ENCODE measurements at places on chromosomes 11 and 22.

- DNase-seq, result no peak
Observed at GRCh38 chr22:45341498-45341897, 31.8 kb downstream of the FAM118A start.

GRCh38 chr11:124153821-124154220, 29.3 kb upstream of the OR10D3 start:
- DNase-seq, result no peak

DNA sequence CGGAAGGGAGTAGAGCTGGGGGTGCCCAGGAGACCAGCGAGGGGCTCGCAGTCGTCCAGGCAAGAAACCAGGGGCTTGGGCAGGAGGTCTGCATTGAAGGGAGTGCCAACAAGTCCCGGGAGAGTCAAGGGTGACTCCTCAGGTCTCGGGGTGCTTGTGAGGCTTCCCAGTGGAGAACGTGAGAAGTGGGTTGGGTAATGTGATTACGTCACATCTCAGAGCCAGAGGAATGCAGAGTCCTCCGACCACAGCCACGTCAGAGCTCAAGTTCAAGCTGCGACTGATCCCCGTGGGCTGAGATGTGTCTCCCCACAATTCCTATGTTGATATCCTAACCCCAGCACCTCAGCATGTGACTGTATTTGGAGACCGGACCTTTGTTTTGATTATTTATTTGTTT, 89.7 kb upstream of the SHANK2 start:
- no peak for DNase-seq

DNA sequence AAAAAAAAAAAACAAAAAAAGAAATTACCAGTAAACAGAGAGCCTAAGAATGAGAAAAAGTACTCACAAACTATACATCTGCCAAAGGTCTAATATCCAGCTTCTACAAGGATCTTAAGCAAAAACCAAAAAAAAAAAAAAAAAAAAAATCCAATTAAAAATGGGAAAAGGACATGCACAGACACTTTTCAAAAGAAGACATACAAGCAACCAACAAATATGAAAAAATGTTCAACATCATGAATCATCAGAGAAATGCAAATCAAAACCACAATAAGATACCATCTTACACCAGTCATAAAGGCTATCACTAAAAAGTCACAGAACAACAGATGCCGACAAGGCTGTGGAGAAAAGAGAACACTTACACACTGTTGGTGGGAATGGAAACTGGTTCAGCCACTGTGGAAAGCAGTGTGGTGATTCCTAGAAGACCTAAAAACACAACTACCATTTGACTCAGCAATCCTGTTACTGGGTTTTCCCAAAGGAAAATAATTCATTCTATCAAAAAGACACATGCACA, 18.3 kb downstream of the MS4A6A start:
- no peak for DNase-seq

DNA sequence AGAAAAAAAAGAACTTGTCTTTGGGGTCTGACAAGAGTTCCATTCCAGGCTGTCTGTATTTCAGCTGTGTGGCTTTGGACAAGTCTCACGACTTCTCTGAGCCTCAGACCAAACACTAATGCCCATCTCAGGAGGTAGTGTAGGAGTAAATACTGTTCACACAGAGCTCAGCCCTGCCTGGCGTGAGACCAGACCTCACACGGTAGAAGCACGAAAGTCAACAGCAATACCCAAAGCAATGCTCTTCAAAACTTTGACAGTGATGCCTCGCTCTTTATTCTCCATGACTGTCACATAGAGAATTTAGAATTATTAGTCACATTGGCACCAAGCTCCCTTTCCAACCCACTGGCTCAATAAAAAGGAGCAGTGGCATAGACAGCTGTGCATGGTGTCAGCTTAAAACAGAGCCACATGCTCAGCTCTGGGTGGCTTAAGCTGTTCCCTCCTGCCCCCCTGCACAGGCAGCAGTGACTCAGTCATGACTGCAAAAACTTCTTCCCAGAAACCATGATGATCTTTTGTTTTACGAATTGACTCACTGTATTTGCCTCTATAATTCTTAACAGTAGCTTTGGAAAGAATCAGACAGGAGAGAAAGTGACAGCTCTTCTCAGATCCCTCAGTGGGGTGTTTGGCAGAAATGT, 74.0 kb upstream of the PHF21B start:
- DNase-seq, result no peak

DNA sequence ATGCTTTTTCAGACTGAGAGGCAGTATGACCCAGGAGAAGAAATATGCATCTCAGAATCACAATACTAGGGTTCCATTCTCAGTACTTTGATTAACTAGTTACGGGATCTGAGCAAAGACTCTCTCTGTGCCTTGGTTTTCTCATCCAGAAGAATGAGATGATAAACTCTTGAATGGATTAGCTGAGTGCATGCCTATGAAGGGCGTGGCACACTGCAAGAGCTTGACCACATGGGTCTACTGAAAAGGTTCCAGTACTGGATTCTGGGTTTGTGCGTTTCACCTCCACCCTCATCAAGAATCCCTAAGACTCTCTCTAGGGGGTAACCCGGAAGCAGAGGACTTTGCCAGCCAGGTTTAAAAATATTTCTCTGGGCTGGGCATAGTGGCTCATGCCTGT, 25.6 kb downstream of the PGA5 start:
- no peak for DNase-seq

DNA sequence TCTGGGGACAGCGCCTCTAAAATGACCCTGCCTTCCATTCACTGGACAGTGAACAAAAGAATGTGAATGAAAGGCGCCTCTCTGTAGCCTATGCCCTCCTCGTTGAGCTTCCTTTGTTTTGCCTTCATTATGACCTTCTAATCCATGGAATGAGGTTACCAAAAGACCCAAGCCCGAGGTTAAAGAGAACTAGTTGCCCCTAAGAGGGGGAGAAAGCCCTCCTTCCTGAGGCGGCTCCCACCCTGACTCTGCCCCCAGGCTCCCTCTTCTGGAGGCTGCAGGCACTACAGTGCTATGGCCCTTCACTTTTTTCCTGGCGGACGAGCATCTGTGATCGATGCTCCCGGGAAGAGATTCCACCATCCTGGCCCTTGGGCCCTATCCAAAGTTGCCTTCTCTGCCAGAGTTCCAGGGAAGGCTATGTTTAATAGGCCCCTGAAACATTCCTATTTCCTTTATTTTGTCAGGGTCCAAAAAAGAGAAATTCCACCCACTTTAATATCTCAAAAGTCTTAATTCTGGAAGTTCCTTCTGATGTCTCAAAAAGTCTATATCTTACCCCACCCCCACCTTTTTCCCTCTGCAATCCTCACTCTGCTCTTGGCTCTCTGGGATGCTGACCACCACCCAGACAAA, 147.3 kb downstream of the FEZ1 start:
- DNase-seq, result peak; percentile 68

GRCh38 chr11:57131080-57131790, 50.5 kb upstream of the LRRC55 start:
- DNase-seq, result peak; percentile 38

DNA sequence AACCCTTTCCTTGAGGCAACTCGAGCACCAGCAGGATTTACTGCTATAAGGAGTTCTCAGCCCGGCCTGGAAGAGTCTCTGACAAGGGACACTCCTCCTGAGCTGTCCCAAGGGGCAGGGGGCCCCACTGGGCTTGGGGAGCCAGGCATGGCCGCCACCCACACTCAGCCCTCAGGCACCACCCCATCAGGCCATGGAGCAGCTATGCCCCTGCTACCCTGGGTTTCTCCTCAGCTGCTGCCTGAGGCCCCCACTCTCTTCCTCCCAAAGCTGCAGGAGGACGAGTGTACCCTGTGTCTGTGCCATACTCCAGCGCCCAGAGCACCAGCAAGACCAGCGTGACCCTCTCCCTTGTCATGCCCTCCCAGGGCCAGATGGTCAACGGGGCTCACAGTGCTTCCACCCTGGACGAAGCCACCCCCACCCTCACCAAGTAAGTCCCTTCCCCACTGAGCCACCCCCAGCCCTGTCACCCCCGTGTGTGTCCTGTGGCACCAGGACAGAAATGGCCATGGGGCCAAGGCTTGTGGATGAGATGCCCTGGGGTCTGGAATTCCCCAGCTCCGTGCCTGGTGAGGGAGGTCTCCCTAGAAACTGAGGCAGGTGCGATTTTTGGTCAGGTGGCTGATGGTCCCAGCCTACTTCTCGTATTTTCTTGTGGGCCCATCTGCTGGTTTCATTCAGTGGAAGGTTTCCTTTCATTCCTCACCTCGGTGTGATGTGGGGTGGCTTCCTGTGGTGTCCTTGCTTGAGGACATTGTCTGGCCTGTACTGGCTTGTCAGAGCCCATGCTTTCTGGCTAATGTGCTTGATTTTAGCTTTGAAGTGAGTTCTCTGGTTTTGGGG, 28.4 kb downstream of the TAB1 start:
- DNase-seq, result no peak

GRCh38 chr11:103727262-103727661, 309.2 kb upstream of the DDI1 start:
- no peak for DNase-seq
